Substantia nigra (tissue), 51 donors: ENCODE measurements at places on chromosomes 7 and 10.

GRCh38 chr10:43352951-43353350, 18.5 kb upstream of the FXYD4 start:
- no peak for DNase-seq

DNA sequence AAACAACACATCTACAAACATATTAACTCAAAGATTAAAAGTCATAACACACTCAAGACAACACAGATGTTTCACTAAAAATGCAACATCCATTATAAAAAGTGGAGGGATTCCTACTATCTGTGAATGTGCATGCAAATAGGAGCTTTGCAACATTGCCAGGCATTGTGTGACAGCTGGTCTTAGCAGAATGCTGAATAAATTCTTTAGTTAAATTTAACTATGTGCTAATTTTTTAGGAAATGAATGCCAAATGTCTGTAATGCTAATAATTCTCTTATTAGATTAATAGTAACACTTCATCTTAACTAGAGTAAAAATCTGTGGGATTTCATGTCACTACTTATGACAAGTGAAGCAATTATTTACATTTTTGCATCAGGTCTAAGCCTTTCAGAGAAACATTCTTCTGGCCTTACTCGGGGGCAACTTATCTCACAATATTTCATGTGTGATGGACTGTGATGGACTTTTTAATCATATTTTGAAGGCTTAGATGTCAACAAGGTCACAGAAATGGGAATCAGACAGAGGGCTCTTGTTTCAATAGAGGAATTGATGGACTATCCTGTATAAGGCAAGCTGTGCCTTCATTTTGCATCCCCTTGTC, 524.6 kb upstream of the KCND2 start:
- DNase-seq, result no peak

DNA sequence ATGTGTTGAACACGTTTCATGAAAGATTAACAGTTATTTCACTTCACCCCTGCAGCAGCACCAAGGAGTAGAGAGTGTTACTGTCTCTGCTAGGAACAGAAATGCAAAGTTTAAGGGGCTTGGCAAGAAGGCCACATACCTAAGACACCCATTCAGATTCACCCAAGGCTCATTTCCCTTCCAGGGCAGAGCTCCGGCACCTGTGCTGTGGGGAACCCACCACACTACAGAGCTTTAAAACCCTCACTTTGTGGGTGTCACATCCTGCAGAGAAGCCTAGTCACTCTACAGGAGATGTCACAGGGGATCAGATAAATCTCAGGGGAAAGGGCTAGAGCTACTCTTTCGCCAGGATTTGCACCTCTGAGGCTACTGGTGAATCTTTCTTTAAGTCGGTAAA, 176.1 kb upstream of the KLF6 start:
- DNase-seq, result no peak

- DNase-seq, result no peak
Measured at GRCh38 chr10:80158598-80159127, 26.1 kb downstream of the PLAC9 start.

DNA sequence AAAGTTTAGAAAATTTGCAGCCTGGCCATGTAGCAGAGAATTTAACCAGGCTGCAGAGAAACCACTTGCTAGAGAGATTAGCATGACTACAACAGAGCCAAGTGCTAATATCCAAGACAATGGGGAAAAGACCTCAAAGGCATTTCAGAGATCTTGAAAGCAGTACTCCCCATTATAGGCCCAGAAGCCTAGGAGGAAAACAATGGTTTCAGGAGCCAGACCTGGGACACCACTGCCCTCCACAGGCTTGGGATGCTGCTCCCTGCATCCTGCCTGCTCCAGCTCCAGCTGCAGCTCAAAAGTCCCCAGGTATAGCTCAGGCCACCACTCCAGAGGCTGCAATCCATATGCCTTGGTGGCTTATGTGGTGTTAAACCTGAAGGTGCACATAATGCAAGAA, 101.5 kb upstream of the TMEM72 start:
- DNase-seq, result no peak
